ENCODE measurements at places on chromosomes 4 and X.

- DNase-seq = peak; percentile 94
Measured at GRCh38 chr4:34850968-34851367, 1393.3 kb downstream of the ARAP2 start.

GRCh38 chr4:89193843-89194242, 82.5 kb downstream of the TIGD2 start:
- DNase-seq = no peak

- DNase-seq = peak; percentile 79
Measured at GRCh38 chr4:72112514-72113156, 80.8 kb downstream of the NPFFR2 start.

- no peak for DNase-seq
Measured at GRCh38 chr4:37073226-37073840, 171.2 kb upstream of the NWD2 start.

DNA sequence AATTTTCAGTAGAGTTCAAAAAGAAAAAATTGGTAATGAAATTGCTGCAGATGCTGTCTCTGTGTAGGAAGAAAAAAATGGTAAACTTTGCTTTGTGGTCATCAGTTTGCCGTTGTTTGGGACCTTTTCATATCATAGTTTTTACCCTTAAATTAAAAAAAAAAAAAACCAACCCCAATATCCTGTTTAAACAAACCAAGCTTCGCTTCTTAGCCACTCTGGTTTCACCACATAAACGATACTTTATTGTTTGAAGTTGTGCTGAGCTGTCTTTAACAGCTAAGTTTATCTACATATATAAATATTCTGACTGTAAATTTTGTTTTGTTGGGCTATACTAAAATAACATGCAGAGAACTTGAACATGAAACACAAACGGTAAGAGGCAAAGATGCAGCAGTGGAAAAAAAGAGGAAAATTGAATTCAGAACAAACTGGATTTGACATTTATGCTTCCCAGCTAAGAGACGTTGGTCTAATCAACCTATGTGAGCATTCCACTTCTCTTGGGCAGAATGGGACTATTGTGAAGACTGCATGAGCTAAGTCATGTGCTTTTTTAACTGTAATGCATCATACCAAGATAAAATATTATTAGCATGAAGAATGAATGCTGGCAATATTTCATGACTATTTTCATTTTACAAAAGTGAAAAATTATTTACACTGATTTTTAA, 15.7 kb upstream of the H2AZ1 start:
- no peak for DNase-seq

DNA sequence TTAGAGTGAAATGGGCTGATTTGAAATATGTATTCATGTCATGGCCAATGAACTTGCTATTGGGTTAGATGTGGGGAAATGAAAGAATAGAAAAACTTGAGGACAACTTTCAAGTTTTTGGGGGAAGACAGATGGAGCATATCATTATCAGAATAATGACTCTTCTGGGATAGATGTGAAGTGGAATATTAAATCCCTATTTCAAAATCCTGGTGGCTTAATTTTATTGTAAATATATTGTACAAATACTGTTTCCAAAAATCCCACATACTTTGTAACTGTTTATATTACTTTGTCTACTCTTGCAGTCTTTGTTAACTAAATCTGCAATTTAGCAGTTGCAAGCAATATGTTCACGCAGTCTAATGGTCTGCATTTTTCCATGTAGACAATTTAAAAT, 35.9 kb upstream of the FBXW7 start:
- no peak for DNase-seq

DNA sequence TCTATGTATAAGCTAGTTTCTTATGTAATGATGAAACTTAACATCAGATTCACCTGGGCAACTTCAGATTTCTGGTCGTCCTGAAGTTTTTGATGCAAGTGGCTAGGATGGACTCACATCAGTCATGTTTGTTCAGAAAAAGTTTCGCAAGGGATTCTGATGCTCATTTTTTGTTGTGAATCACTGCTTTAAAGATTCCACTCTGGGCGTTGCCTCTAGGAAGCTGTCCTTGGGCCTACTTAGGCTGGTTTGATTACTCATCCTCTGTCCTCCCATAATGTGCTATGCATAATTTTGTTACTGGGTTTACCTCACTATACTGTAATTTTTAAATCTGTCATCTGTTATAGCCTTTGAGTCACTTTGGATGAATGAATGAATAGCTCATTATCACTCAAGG, 30.8 kb downstream of the HERC3 start:
- DNase-seq = peak; percentile 49

- no peak for DNase-seq
Measured at GRCh38 chrX:95764972-95765451, 919.6 kb upstream of the DIAPH2 start.

DNA sequence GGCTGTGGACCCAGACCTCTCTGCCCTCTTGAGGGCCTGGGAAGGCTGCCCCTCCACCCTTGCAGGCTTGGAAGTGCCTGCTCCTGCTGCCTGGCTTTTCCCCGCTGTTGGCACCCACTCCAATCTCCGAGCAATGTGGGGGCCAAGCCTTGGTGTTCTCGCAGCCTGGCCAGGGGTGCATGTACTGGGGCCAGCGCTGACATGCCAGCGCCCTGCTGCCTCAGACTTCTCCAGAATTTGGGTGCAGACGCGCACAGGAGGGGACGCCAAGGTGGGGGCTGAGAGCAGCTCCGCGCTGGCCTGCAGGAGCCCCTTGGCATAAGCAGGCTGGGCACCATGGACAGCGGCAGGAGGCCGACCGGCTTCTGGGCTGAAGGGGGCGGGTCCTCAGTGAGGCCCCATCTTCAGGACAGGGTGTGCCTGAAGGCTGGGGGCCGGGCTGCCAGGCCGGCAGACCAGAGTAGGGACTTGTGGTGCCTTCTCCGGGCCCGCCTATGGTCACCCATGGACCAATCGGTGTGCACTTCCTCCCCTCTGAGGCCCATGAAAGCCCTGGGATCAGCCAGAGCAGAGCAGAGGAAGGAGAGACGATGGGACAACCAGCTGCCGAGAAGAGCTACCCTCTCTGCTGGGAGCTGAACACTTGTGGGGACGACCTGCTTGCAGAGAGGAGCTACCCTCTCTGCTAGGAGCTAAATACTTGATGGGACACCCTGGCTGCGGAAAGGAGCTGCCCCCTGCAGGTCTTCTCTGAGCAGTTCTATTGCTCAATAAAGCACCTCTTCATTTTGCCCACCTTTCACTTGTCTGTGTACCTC, 118.3 kb downstream of the DNAAF6 start:
- no peak for DNase-seq

DNA sequence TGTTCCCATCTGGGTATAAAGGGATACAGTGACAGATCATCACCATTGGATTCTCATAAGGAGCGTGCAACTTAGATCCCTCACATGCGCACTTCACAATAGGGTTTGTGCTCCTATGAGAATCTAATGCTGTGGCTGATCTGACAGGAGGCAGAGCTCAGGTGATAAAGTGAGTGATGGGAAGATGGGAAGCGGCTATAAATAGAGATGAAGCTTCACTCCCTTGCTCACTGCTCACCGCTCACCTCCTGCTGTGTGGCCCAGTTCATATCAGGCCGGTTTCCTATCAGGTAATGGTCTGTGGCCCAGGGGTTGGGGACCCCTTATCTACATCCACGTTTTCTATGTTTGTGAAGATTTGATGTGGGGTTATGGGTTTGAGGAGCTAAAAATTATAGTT, 43.7 kb downstream of the FAT4 start:
- DNase-seq = no peak

- no peak for DNase-seq
Measured at GRCh38 chr4:145907812-145908211, 30.8 kb downstream of the ZNF827 start.

- no peak for DNase-seq
Measured at GRCh38 chr4:6932918-6933317, 23.3 kb downstream of the TBC1D14 start.

DNA sequence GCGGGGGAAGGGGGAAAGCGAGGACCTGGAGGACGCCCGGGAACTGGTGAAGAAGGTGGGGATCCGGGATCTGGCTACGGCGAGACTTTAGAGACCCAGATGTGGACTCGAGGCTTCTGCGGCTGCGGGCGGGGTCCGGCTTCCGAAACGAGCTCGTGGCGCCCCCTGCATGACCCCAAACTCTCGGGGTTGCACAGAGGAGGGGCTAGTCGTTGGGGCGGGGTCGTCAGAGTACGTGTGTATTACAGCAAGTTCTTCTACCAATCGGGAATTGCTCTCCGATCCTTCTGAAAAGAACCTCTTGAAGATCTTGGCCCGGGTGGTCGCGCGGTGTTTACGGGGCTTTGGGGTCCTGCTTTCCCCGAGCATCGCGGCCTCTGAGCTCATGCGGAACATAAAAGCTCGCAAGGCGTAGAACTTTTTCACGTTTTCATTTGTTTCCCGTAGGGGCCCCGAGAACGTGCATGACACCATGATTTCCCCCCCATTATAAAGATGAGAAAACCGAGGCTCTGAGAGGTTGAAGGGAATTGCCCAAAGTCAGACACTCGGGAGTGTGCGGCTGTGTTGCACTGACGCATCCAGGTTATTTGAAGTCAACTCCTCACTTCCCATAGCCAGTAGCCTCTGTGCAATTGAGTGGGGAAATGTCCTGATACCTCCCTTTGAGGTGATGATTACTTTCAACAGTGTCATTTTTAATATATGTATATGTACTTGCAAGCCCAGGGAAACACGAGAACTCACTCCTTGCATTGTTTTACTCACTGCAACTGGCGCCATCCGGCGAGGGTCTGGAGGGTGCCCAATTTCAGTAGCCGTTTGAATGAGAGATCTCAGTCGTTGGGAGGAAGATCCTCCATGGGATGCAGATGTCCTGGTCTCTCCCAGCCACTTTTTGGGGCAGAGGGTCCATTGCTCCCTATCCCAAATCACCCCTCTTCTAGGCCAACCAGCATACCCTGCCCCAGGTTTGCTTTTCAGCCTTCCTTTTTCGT, at the start of gene BEND4:
BEND4 (minus strand) TSS at position 149 of the 998 bp plus-strand sequence. CDS start 512 bp downstream, outside the sequence.
- DNase-seq = no peak

DNA sequence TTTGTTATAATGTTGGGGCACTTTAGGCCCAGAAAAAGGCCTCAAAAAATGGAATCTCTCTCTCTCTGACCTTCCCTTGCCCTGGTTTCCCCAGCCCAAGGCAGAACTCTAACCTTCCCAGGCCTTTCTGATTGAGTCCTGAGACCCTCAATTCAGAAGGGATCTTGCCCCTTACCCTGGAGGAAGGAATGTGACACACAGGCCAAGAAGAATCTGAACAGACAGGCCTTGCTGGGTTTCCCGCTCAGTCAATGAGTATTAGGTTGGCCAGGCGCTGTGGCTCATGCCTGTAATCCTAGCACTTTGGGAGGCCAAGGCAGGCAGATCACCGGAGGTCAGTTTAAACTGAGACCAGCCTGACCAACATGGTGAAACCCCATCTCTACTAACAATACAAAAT, 27.6 kb downstream of the ELOVL6 start:
- no peak for DNase-seq

- DNase-seq = no peak
Measured at GRCh38 chr4:184762100-184762499, 28.2 kb upstream of the CENPU start.

DNA sequence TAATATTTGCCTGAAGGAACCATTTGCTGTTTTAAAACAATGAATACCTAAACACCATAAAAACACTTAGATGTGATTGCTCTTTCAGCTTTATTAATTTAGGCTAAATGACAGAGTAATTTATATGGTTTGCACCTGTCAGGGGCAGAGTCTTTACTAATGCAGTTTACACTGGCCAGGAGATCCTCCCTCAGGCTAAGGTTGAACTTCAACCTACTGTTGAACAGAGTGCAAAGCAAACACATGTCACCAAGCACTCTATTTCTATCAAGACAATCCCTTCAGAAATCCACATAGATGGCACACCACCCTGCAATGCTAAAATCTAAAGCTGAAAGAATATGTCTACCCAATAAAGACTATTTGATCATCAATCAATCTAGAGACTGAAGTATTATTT, 147.3 kb downstream of the KLHL13 start:
- DNase-seq = no peak

- DNase-seq = no peak
Measured at GRCh38 chr4:9894644-9895332, 113.4 kb downstream of the DRD5 start.

DNA sequence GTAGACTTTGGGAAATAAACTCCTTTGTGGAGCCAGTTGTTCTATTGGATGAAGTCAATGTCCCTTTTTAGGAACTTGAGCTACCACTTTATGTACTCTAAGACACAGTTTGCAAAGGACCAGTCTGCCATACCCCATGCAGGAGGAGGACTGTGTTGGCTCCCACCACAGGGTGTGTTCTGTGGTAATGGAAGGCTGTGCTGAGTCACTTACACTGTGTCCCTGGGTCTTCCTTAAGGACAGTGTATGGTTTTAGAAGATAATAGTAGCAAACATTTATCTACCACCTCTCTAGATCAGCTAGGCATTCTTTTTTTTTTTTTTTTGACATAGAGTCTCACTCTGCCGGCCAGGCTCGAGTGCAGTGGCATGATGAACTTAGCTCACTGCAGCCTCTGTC, 184.0 kb upstream of the PGRMC2 start:
- DNase-seq = no peak

DNA sequence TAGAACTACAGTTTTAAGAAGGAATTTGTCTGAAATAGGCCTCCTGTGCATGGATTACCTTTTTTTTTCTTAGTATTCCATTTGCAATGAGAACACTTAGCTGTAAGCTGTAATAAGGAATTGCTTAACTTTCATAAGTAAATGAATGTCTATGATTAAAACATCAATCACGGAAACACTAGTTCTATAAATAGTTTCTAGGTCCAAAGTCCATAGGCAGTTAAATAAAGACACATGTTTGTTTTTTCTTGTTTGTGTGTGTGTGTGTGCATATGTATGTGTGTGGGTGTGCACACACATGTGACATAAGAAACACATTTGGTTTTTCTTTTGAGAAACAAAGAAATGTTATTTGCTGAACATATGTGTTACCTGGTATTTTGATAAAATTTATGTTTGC, 11.2 kb downstream of the GPRIN3 start:
- no peak for DNase-seq

- no peak for DNase-seq
Measured at GRCh38 chr4:16858275-16858752, 40.1 kb downstream of the LDB2 start.

DNA sequence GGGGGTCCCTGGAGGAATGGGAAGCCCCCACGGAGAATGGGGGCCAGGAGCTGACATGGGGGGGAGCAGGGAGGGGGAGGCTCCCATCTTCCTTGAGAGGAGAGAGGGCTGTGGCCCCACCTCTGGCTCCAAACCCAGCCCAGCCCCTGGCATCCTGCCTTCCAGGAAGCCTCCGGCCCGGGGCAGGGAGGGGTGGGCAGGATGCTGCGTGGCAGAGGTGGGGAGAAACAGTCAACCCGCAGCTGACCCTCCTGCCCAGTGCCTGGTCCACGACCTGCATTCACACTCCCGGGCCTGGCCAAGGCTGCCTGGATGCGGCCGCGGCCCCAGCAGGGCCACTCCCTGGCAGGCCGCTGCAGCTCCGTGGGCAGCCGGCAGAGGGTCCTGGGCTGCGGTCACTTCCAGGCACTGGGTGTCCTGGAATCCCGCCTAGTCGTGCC, 39.0 kb downstream of the CPLX1 start:
- no peak for DNase-seq

GRCh38 chr4:183436417-183436816, 8.0 kb upstream of the CDKN2AIP start:
- DNase-seq = no peak

GRCh38 chr4:8768357-8768999, 103.2 kb downstream of the HMX1 start:
- DNase-seq = no peak

All from HFF-Myc (cell line).